ENCODE measurements at places on chromosomes 3 and 15. TPM values are rescaled to one million over a fixed set of nuclear protein-coding genes. Genes with fewer than 3 reads are reported as not detected.

CCDC9B gene
- 83.8 TPM for total RNA-seq

MEGF11 gene
- total RNA-seq = not detected

ACAN gene
- 0.52 TPM for total RNA-seq

ACAA1 gene
- total RNA-seq = 73.8 TPM

ZFAND6 gene
- 64.2 TPM for total RNA-seq

KCNMB3 gene
- 1.5 TPM for total RNA-seq

GRCh38 chr15:74193299-74193718, 9.3 kb downstream of the STRA6 start:
- DNase-seq = no peak

GRCh38 chr3:12707449-12707848, 43.5 kb upstream of the RAF1 start:
- DNase-seq = no peak

DNA sequence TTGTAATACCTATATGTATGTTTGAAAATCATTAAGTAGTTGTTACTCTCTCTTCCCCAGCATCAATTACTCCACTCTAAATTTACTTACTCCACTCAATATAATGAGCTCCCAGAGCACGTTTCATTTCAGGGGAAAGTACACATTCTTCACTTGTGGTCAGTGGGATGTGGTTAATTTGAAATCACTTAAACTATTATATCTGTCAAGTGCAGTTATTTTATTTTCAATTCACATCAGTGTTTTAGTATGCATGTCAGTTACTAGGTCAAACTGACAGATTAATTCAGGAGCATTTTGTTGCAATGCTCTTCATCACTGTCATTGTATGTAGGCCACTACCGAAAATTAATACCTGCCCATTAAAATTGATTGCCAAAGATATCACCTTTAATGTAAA, 376.1 kb downstream of the ZIC4 start:
- no peak for DNase-seq

GRCh38 chr15:45842151-45842550, 207.3 kb downstream of the SQOR start:
- no peak for DNase-seq

- DNase-seq = no peak
Measured at GRCh38 chr15:92457471-92458041, 63.9 kb downstream of the ST8SIA2 start.

DNA sequence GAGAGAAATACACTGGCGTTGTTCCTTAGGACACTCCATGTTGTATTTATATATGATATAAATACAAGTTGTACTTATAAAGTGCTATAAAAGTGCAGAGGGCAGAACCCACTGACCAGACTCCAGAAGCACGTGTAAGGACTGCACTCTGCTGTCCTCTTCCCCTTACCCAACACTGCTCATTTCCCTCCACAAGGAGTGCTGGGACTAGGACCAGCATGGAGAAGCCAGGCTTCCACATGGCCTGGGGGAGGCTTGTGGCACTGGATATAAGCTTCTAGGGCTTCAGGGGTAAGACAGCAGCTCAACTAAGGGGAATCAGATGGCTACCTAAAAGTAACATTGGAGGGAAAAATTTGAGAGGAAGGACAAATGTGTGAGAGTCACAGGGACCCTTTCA, 556.9 kb downstream of the IGSF11 start:
- no peak for DNase-seq

DNA sequence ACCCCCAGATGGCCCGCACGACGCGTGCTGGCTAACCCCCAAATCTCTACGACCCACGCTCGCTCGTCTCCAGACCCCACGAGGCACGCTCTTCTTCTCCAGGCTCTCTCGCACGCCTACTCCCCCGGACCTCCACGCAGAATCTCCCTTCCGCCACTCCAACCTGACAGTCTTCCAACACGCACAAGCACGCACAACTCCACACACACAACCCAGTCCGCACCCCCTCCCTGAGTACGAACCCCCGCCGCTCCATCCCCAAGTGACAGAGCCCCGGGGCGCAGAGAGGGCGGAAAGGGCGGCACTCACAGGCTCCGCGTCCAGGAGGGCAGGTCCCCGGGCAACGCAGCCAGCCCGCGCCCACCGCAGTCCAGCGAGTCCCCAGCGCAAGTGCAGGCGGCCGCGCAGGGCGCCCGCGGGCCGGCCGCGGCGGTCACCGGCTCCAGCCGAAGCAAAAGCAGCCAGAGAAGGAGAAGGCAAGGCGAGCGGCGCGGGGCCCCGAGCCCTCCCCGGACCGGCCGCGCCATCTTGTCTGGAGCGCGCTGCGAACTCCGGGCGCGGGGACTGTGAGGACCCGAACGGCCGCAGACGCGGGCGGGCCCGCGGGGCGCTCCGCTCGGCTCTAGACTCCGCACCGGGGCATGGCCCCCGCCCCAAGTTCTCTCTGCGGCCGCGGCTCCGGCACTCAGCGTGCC, 794 bp downstream of the LRIG1 start:
- peak; percentile 47 for DNase-seq

- no peak for DNase-seq
Measured at GRCh38 chr15:66940368-66940767, 125.0 kb upstream of the SMAD3 start.

DNA sequence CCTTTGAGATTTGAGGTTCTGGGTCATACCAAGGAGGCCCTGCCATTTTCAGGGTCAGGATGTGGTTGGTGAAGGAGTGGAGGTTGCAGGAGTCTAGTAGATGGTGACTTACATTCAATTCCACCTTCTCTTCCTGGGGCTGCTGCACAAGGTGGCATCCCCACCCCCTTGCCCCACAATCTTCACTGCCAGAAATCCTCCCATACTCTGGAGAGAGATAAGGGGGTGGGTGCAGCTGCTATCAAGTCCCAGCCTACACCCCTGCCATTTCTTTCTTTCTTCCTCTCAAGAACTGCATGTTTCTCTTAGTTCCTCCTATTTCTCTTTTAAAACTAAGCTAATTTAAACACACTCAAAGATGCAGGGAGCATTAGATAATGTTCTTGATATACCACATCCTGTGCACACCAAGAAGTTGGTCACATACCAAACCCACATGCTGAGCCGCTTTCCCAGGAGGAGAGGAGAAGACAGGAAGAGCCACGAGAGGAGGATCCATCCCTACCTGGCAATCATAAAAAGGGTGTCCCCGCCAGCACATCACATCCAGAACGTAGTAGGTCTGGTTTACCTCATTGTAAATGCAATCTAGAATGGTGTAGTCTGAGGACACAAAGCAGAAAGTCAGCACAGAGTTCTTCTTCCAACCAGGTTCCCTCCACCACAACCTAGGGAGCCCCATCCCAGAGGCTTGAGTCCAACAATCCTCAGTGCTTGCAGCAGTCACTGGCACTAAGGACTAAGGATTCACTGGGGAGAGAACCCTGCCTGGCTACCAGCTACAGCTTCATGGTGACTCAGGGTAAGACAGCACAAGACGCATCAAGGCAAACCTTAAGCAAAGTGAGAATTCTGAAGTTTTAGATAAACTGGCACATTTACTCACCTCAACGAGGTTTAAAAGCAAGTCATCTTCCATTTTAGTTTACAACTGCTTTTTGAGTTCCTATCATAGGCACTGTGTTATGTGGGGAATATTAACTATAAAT, 18.5 kb downstream of the SNUPN start:
- no peak for DNase-seq

DNA sequence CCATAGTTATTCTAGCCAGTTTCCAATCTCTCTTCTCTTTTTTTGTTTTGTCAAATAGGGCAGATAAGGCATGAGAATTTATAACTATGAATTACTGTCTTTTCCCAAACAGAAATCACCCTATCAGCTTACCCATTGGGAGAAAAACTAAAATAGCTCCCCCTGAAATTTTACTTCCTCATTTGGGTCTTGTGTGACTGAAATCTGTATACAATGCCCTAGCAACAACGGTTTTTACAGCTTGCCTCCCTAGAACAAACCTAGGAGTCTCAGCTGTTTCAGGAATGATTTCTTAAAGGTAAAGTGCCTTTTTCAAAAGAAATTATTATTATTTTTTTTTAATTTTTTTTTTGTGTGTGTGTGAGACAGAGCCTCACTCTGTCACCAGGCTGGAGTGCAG, 56.8 kb downstream of the CD86 start:
- DNase-seq = no peak

DNA sequence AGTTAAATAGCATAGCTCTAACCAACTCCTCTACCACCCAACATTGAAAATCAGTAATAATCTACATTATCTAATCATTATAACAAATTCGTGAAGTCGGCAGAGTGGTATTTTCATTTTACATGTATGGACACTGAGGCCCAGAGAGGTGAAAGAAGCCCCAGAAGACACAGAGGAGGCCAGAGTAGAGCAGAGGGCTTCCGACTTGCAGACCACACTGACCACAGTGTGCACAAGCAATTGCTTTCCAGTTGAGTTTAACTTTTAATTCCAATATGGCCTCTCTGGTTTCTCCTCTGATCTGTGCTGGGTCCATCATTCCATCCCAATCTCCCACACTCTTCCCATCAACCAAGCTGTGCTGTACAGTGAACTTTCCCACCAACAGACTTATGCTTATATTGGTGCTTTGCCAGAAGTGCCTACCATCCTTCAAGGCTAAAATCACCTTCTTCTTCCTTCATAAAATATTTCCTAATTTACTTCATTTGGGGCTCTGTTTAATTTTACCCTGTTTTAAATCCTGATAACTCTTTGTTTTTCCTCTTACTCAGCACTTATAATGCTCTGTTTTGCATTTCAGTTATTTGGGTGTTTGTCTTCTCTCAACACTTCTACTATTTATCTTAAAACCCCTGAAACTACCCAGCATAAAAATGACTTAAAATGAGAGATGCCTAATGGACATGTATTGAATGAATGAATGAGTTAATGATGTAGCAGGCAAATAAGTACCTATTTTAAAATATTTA, 81.8 kb upstream of the TNFSF10 start:
- no peak for DNase-seq

- no peak for DNase-seq
Measured at GRCh38 chr3:65146179-65146578, 458.4 kb upstream of the ADAMTS9 start.

- no peak for DNase-seq
Measured at GRCh38 chr15:59941612-59942011, 62.5 kb upstream of the FOXB1 start.

GRCh38 chr3:177777699-177778098, 580.4 kb upstream of the TBL1XR1 start:
- DNase-seq = peak; percentile 46

DNA sequence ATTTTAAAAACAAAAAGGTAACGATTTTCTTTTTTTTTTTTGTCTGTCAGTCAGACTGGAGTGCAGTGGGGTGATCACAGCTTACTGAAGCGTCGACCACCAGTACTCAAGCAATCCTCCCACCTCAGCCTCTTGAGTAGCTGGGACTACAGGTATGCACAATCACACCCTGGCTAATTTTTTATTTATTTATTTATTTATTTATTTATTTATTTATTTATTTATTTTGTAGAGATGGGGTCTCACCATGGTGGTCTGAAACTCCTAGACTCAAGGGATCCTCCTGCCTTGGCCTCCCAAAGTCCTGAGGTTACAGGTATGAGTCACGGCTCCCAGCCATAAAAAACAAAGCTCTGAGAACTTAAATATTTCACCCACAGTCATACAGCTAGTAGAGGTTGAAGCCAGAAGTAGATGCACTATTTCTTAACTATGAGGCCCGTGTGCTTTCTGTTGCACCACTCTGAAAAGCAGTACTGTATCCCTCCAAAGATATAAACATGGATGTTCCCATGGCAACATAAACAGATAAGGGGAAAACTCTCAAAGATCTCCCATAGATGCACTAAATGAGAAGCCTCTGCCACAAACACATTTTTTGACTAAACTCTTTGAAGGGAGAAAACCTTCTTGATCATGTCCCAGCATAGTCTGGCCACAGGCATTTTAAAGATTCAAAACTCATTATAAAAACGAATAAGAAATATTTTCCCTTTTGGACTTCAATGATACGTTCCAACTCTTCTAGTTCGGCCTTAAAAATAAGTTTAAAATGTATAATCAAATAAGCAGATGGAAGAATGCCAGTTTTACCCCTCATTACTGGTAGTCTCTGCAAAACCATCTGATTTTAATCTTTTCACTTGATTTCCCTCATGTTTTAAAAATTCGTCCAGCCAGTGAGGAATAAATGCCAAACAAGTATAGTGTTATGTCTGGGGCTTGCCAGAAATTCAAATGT, 162.3 kb upstream of the ARHGEF26 start:
- DNase-seq = no peak

- DNase-seq = no peak
Measured at GRCh38 chr3:58116161-58116955, 94.4 kb downstream of the DNASE1L3 start.

DNA sequence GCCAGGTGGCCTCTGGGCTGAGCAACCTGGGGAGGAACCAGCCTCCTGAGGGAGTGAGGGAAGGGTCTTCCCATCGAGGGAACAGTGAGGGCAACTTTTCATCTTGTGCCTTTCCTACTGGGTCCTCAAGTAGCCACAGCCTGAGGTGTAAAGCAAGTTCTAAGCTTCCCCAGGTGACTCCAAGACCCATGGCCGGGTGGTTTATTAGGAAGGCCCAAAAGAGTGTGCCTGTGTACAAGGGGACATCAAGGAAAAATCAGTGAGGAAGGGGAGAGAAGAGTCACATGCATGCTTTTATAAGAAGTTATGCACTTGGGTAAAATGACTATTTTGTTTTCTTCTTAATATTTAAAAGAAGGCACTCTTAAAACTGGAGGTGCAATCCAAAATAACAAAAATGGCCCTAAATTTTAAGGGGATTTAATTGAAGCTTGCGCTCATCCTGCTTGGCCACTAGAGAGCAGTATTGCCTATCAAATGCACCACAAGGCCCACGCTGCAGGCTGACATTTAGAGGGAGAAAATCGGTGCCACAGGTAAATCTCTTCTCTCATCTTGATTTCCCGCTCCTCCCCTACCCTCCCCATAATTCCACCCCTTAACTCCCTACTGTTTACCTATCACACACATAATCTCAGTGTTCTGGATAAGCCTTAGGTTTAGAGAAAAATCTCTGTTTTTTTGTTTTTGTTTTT, 6.7 kb downstream of the NANOGP8 start:
- DNase-seq = peak; percentile 31

DNA sequence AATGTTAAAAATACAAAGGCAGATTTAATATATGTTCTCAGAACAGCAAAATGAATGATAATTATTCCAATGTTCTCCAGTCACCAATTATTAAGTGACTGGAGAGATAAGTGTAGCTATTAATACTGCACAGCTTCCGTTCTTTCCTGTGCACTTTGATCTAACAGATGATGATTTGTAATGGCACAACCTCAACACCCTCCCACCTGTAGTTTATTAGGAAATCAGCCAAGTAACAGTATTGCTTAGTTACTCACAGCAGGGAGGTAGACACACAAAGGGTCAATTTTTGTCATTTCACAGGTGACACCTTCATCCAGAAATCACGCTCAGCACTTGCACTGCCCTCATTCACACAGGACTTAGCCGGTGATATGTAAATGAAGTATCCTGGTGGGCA, 688.1 kb downstream of the EPHA3 start:
- no peak for DNase-seq
